Stimulated activated naive CD4-positive, alpha-beta T cell treated with Interleukin-2 at 50 U/mL for 16 hours (primary cell): ENCODE measurements at places on chromosomes 2 and 18.

- no peak for DNase-seq
These were observed 222.7 kb downstream of the IKZF2 start for GRCh38 chr2:212928681-212929080.

DNA sequence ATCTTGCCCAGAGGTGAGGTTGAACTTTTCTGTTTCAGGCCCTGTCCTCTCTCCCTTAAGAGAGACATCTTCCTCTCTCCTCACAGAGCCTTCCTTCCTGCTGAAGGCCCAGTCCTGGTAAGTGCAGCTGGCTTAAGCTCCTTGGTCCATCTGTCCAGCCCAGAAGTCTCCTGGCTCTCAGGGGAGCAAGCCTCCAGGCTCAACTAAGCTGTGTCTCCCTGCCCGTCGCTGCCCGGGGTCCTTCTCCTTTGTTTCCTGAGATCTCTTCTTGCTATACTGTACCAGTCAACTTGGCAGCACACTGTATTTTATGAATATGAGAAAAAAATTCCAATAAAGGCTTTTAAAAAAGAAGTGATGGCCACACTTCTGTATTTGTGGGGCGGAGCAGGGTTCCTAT lies 77.4 kb downstream of the KCNF1 start:
- DNase-seq = no peak

- DNase-seq = no peak
These were observed 91.0 kb downstream of the STPG4 start for GRCh38 chr2:47064106-47064505.

DNA sequence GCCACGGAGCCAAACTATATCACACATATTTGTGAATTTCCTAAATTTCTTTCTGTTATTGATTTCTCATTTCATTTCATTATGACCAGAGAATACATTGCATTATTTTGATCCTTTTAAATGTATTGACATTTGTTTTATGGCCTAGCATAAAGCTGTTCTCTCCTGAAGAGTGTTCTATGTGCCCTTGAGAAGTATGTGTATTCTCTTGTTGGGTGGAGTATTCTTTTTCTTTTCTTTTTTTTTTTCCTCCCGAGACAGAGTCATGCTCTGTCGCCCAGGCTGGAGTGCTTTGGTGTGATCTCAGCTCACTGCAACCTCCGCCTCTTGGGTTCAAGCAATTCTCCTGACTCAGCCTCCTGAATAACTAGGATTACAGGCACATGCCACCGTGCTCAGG lies 5.2 kb downstream of the HAUS1 start:
- DNase-seq = no peak

DNA sequence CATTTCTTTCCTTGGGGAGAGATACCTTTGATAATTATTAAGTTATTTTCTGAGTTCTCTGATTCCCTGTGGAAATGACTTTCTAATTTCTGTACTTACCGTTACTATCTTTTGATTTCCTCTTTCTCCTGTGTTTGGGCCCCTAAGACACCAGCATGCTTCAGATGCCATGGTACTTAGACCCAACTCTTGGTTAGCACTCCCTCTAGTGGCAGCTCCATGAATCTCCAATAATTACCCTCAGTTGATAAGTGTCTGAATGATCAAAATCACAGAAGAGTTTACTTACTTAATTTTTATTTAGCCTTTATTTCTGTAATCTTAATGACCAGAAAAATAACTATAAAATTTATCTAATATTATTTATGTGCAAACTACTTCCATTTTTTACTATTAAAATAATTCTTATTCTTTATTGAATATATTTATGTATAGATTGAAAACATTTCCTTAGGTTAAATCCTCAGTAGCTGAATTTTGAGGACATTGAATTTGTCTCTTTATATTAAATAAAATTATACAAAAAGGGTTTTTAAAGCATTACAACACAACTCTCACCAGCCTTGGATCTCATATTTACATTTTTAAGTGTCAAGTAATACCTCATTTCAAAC lies 300.4 kb downstream of the KCNS3 start:
- no peak for DNase-seq

GRCh38 chr2:20471902-20472559 lies 25.2 kb downstream of the RHOB start:
- DNase-seq = no peak

- no peak for DNase-seq
These were observed 792.2 kb downstream of the EPHA4 start for GRCh38 chr2:220779931-220780330.

GRCh38 chr2:37228788-37229187 lies 2.6 kb downstream of the CEBPZ start:
- DNase-seq = no peak

GRCh38 chr2:232204457-232204931 lies 174.1 kb upstream of the ALPP start:
- DNase-seq = no peak

DNA sequence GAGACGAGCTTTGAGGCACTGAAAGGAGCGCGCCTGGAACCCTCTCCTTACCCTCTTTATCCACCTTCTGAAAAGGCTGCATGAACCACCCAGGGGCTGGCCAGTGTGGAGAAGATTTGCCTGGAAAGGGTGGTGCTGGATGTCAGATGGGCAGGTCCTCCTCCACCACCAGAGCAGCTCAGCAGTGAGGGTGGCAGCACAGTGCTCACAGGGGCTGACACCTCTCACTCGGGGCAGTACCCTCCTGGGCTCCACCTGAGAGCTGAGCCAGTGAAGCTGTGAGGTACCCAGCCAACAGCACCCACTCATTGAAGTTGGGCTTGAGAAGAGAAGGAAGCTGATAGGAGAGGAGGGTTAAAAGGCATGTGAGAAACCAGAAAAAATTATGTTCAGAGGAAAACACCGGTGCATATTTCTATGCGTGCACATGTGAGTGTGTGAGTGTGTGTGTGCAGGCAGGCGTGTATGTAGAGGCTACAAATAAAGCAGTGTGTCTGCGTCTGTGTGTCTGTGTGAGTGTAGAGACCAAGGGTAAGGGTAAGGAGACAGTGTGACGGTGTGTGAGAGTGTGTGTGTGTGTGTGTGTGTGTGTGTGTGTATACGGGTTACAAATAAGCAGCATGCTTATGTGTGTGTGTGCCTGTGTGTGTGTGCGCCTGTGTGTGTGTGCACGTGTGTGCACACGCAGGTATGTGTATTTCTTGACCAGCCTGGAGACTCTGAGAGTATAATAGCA lies 40.7 kb downstream of the TEX44 start:
- no peak for DNase-seq

DNA sequence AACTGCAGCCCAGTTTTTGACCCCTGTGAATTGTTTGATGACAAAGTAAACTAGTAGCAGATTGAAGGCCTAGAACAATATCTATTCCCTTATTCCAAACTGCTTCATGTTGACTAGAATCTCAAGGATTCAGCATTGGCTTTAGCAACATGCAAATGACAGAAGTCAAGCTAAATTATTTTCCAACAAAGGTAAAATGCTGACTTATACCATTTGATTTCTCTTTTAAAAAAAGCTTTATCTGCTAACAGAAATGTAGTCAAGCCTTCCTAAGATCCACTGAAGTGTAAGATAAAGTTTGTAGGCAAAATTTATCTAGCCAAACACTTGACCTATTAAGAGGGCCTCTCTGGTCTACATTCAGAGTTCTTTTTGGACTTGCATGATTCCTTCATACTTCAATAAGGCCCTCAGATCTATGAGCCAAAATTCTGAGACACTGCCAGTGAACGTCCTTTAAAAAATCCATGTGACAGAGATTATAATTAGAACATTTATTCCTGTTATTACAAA lies 9.5 kb upstream of the CYBRD1 start:
- no peak for DNase-seq

- DNase-seq = no peak
These were observed 351.4 kb downstream of the LPIN1 start for GRCh38 chr2:12097859-12098258.

DNA sequence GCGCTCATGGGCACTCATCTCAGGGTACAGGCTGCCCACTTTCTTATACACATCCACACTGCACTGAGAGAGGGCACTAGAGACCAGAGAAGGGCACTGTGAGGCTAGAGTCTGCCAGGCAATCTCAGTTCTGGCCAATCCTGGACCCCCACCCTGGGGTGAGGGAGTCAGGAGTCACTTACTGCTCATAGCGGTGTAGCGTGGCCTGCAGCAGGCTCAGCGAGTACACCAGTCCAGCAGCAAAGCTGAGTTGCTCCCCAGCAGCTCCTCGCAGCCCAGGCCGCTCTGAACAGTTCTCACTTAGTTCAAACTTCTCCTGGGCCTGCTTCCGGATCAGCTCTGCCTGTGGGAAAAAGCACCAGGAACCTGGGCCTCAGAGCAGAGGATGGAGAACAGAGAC lies 12.3 kb downstream of the DCTN1 start:
- DNase-seq = no peak

- no peak for DNase-seq
These were observed 102.8 kb upstream of the STPG4 start for GRCh38 chr2:47257946-47258348.

GRCh38 chr2:24181849-24182248 lies 7.0 kb downstream of the FAM228A start:
- no peak for DNase-seq

DNA sequence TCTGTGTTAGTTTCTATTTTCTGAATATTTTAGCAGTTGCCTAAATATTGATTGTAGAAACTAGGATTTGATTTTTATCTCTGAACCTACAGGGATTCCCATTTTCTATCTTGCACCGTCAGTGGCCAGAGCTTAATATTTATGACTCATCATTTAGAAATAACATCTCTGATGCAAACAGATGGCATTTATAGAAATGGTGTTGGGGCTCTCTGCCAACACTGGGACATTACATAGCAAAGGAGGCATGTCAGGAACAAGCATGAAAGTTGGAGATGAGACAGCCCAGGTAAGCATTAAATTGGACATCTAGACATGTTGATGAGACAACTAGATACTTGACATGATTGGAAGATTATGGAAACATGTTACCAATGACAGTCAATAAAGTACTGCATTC lies 165.3 kb upstream of the SYT4 start:
- no peak for DNase-seq

DNA sequence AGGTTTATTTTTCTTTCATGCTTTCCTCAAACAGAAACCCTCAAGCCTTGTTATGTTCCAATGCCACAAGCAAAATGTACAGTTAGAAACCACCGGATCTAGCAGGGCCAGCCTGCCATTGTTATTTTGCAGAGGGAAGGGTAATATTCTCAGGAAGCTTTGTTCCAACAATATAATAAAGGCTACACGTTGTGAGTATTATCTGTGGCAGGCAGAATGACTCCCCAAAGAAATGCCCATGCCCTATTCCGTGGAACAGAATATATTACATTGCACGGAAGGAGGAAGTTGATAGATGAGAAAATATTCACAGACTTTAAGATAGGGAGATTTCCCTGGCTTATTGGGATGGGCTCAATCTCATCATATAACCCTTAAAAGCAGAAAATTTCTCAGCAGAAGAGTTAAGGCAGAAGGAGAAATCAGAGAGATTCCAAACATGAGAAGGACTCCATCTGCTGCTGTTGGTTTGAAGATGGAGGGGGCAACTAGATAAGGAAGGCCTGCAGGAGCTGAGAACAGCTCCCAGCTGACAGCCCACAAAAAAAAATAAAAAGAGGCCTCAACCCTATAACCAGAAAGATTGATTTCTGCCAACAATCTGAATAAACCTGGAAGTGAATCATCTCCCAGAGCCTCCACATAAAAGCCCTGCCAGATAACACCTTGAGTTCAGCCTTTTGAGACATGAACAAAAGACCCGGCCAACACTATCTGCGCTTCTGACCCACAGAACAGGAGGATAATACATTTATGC lies 466.6 kb downstream of the LPIN1 start:
- no peak for DNase-seq

- peak; percentile 38 for DNase-seq
These were observed 89.5 kb upstream of the STK39 start for GRCh38 chr2:168336786-168337388.

DNA sequence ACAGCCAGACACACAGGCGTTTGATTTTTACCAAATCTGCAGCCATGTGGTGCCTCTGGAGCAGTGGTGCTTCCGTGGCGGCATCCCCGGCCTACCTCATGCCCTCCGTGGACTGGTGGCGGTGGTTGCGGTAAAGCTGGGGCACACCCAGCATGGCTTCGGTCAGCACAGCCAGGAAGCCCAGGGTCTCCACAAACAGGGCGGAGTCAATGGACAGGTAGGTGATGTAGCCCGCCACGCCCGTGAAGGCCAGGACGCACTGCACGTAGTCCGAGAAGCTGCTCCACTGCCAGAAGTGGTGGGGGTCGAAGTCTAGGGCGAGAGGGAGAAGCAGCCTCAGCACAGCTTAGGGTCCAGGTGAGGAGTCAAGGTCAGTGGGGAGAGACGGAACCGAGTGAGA lies 32.4 kb downstream of the SLC66A2 start:
- no peak for DNase-seq

GRCh38 chr2:78465707-78466106 lies 559.8 kb upstream of the REG3G start:
- no peak for DNase-seq

DNA sequence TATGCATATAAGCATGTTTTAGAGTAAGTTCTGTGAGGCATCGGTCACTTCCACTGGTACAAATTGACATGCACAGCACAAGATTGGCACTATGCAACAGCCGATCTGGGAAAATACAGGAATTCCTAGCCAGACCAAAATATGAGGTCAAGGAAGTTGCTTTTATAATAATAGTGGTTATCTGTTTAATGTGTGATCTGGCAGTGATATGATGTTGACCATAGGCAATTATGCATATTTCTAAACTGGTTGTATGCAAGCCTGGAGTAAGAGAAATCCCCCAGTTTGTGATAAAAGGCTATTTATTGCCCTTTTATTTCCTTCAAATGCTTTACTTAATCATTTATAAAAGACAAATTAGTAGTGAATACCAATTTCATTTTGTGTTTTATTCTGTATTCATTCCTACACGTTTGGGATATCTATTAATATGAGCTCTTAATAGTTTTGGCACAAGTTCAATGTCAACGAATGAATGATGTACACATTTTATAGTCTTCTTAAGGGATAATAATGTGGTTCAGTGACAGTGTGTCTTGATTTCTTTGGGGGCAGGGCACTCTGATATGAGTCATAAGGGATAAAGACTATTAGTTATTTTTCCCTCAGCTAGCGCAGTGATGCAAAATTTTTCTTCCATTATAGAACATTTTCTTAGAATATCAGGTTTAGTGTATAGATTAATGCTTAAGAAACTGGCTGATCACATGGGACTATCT lies 34.7 kb upstream of the ZEB2 start:
- DNase-seq = no peak

DNA sequence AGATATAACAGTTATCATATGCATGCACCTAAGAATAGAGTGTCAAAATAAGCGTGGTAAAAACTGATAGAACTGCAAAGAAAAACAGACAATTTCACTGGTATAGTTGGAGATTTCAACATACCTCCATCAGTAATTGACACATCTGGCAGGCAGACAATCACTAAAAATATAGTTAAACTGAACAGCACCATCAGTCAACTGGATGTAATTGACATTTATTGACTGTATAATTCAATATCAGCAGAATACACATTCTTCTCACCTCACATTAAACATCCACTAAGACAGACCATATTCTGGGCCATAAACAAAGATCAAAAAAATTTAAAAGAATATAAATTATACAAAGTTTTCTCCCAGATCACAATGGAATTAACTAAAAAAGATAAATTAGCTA lies 378.5 kb upstream of the RGPD4 start:
- DNase-seq = no peak

GRCh38 chr18:30342675-30343074 lies 699.9 kb downstream of the DSC3 start:
- no peak for DNase-seq

- no peak for DNase-seq
These were observed 56.0 kb downstream of the STEAP3 start for GRCh38 chr2:119279666-119280065.
